ENCODE measurements at places on chromosomes 12 and 14.
A peak's percentile ranks its signal among the peaks of the same experiment; 100 is the strongest.

DNA sequence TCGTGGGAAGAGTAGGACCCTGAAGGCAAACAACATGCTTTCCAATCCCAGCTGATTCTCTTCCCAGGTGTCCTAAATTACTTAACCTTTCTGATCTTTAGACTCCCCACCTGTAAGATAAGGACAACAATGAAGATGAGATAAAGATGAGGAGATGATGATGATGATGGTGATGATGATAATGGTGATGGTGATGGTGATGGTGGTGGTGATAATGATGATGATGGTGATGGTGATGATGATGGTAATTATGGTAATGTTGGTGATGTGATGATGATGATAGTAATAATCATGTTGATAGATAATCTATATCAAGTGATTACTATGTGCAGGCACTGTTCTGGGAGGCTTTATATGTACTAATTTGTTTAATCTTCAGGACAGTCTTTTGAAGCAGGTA lies 48.3 kb downstream of the NR1H4 start:
- ATAC-seq, result no peak

DNA sequence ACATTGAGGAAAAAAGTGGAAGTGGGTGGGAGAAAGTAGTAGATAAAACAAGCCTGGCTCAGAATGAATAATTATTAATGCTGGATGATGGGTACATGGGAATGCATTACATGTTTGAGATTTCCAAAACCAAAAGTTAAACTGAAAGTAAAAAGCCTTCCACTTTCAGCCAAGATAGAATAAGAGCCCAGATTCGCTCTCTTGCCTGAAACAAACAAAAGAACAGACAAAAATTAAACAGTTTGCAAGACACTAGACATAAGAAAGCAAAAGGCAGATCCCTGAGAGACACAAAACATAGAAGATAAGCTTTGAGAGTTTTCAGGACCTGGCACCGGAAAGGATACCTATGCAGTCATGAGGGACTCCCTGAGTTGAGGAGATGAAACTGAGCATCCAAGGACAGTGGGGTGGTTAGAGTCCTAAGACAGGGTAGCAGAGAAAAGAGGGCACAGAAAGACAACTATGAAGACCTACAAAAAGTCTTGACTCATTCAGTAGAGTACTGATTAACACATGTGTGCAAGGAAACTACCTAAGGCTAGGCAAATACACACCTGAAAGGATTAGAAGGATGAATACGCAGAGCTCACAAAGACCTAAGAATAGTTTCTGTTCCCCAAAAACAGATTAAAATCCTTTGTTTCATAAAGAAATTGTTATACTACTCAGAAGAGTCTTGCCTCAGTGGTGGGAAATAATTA lies 54.1 kb downstream of the CEP83 start:
- ATAC-seq, result peak; percentile 15

- no peak for ATAC-seq
Measured at GRCh38 chr12:98863167-98863566, 218.1 kb downstream of the APAF1 start.

- ATAC-seq, result peak; percentile 46
Measured at GRCh38 chr14:84254290-84254689, 1275.7 kb upstream of the FLRT2 start.

GRCh38 chr14:101508948-101509729 lies 52.2 kb upstream of the DIO3 start:
- ATAC-seq, result no peak

DNA sequence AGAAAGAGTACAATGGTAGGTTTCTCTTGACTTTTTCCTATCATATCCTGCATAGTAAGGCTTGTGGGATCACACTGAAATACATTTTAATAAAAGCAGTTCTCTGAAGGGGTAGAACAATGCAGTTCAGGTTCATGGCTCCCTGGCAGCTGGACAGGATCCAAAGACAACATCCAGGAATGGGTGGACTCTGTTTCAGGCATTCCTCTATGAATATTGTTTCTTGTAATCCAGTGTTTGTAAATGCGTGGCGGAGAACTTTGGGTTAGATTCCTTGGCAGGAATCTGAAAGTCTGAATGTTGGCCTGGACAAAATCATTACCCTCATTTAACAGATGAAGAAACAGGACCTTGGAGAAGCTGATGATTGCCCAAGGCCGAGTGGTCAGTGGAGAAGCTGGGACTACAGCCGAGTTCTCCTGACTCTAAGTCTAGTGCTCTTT lies 43.5 kb downstream of the SYNE2 start:
- no peak for ATAC-seq

- ATAC-seq, result no peak
Measured at GRCh38 chr12:44058366-44058765, 222.5 kb downstream of the TMEM117 start.

DNA sequence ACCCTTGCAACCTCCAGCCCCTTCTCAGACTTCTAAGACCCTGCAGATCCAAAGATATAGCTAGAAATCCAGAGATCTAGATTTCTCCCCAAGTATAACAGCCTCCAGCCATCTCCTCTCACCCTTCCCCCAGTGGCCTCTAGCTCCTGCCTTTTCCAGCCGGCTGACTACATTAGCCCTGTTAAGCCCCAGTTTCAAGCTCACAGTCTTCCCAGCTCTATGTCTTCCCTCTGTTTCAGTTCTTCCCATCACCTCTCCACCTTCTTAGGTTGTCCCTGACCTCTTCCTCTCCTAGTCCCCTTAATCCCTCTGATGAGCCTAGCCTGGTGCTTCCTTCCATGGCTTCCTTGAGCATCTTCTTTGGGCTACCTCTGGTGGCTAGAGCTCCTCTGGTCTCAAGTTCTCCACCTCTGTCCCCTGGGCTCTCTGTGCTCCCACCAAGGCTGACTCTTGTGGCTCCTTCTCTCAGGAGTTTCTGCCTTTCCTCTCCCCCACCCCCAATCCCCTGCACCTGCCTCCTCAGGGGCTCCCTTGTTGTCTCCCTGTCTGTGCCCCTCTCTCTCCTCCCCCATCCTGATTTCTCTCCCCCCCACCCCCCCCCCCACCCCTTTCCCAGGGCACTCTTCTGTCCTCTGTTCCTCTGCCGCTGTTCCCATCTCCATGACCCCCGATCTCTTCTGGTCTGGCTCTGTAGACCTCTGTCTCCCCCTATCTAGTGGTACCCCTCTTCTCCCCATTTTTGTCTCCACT lies 816 bp upstream of the GDF11 start:
- ATAC-seq, result no peak

All from motor neuron (in vitro differentiated cells).